SK-N-SH (cell line): ENCODE measurements at places on chromosomes 6 and 20.

GRCh38 chr20:12717061-12717460 lies 291.7 kb upstream of the SPTLC3 start:
- DNase-seq: no peak

DNA sequence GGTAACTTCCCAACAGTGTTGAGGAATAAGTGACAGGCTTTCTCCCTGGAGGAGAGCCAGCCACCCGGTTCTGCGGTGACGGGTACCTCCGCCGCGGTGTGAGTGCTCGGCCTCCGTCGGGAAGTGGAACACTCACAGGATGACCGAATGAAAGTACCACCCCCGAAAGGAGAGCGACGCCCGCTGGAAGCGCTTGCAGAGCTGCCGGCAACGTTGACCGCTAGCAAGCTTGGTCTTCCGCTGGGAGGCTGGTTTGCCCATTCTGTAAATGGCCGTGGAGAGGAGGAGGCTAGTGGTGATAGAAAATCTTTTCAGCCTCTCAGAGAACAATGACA lies 614 bp upstream of the TMEM242 start:
- DNase-seq: peak; percentile 78

DNA sequence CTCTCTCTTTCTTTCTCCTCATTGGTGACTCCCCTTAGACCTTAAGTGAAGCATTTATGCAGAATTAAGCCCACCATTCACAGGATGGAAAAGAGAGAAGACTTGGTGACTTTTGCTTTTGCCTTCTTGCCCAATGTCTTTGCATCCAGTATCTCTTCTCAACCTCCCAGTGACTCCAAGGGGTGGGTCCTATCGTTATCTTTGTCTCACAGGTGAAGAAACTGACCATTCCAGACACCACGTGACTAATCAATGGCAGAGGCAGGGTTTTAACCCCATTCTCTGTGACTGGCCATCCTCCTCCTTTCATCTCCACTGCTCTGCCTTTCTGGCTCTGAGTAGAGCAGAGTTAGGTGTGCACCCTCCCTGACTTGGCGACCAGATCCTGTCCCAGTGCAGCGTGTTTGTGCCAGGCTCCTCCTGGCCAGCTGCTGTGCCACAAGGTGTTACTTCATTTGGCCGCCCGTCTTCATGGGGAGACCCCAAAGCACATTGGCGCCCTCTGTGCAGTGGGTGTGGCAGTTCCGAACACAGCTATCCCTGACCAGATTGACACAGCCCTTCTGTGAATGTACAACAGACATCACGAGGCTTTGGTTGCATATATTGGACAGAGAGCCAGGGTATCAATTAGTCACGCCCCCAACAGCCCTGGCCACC lies 501.3 kb downstream of the CD83 start:
- DNase-seq: no peak

DNA sequence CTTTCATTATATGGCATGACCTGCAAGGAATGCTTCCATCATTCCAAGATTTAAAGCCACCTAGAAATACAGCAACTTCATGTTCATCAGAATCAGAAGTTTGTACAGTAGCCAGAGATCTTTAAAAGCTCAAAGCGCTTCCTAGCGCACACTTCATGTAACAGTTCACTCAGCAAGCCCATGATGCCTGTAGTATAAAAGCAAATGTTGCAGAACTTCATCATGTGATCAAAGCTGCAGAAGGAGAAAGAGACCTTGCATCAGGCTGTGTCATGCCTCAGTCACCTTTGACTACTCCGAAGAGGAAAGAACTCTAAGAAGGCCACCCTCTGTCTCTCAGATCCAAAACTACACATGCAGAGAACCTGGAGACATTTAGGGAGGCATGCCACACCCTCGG lies 78.5 kb downstream of the AGPAT4 start:
- no peak for DNase-seq

GRCh38 chr6:42440778-42441696 lies 10.7 kb downstream of the TRERF1 start:
- DNase-seq: no peak

DNA sequence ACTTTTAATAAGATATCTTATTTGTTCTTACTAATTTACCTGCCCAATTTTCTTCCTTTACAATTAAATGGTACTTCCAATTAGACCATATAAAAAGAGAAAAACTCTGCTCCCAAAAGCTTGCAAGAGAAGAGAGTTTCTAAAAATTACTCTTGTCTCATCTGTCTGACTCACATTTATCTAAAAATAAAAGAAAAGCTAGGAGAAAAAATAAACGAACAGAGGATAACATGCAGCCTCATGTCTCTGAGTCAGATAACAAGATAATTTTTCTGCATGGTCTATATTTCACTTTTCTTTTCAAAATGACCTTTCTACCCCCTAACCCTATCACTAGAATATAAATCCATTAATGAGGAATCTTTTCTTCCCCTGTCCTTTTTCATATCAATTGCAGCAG lies 127.2 kb upstream of the TCF21 start:
- no peak for DNase-seq

DNA sequence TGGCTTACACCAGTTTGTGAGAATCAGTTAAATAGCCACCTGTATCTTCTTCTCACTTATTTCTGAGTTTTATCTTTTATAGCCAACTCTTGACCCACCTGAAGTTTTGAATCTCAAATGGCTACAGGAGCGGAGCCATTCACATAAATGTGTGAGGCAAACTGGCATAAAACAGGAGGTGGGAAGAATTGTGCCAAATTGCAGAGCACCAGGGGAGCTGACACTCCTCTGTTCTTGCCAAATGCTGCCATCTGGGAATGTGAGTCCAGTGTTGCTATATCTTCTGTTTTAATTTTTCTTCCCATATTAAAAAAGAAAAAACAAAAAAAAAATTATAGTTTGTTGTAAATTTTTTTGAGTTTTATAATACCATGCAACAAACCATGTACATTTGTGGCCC lies 17.0 kb upstream of the RNF146 start:
- no peak for DNase-seq

DNA sequence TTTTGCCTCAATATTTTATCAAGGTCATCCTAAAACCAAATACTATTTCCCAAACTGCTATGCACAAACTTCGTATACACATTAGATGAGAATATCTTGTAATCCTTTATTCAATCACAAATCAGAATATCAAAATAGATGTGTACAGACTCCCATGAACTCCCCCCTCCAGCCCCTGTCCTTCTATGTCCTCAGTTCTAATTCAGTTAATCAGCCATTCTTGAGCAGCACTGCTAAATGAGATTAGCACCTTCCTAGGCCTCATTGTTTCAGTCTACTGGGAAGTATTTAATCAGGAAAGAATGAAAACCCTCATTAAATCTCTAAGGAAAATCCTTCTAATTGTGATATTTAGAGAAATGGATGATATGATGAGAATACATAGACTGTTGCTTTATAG lies 36.6 kb downstream of the RCAN2 start:
- no peak for DNase-seq

DNA sequence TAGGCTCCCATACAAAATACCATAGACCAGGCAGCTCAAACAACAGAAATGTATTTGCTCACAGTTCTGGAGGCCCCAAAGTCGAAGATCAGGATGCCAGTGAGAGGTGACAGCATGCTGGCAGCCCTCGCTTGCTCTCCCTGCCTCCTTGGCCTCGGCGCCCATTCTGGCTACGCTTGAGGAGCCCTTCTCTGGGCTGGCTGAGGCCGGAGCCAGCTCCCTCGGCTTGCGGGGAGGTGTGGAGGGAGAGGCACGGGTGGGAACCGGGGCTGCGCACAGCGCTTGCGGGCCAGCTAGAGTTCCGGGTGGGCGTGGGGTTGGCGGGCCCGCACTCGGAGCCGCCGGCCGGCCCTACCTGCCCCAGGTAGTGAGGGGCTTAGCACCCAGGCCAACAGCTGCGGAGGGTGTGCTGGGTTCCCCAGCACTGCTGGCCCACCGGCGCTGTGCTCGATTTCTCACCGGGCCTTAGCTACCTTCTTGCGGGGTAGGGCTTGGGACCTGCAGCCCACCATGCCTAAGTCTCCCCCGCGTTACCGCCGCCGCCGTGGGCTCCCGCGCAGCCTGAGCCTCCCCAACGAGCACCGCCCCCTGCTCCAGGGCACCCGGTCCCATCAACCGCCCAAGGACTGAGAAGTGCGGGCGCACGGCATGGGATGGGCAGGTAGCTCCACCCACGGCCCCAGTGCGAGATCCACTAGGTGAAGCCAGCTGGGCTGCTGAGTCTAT lies 32.6 kb upstream of the SERPINB9 start:
- no peak for DNase-seq

DNA sequence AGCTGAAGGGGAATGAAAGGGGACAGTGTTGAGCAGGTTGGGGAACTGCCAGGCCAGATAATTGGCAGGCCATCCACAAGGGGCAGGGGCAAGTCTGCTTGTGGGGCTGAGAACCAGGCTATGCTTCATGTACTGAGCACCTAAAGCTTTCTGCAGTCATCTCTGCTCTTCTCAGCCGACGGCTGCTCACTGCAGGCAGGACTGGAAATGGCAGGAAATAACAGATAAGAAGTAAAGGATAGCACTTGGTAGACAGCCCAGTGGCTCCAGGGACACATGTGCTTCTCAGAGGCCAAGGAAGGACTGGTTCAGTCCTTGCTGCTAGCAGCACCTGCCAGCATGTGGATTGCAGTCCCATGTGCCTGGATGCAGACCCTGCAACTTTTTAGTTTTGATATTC lies 89.8 kb downstream of the CD164 start:
- DNase-seq: no peak

DNA sequence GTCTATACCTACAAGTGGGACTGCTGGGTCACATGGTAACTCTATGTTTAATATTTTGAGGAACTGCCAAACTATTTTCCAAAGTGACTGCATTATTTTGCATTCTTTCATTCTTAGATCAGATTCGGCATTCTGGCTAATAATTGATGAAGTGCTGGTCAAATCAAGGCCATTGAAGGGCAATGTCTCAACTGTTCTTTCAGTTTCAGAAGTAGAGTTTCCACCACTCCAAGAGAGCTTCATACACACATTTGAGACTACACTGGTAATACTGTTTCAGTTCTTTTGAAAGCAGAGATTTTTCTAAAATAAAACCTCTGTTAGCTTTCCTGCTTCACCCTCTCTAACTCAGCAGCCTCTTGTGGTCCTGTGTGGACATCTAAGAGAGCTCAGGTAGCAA lies 154.5 kb downstream of the CFAP61 start:
- DNase-seq: no peak

DNA sequence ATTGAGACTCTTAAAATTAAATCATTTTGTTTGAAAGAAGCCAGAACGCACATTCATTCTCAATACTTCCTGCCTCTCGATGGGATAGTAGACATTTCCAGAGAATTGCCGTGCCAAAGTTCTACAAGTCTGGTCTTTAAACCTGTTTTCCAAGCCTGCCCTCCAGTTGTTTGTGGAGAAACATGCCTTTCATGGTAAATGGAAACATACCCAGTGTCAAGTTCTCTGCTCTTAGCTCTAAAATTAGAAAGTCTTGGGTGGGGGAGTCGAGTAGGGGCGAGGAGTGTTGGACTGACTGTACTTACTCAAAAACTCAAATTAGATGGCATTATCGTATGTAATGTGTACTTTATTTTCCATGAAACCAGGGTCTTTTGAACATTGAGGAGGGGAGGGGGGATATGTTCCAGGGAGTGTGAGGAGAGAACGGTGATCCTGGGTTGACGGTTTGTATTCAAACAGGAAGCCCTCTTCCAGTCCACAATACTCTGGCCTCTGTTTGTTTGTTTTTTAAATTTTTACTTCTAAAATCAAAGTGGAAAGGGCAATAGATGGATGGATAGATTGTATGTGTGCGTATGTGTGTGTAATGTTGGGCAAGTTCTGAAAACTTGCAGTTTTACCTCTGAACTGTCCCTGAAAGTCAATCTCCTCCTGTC lies 106.8 kb upstream of the ARMC2 start:
- DNase-seq: no peak

- no peak for DNase-seq
Observed at GRCh38 chr6:128482642-128483041, 37.8 kb downstream of the PTPRK start.

DNA sequence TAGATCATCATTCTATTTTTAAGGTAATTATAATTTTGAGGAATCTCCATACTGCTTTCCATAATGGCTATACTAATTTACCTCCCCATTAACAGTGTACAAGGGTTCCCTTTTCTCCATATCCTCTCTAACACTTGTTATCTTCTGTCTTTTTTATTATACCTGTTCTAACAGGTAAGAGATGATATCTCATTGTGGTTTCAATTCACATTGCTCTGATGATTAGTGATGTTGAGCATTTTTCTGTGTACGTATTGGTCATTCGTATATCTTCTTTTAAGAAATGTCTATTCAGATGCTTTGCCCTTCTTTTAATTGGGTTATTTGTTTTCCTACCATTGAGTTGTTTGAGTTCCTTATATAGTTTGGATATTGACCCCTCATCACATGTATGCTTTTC lies 81.6 kb upstream of the SCAF8 start:
- no peak for DNase-seq

GRCh38 chr6:74510878-74511277 lies 695.0 kb downstream of the COL12A1 start:
- DNase-seq: no peak

GRCh38 chr20:469746-470490 lies 7.6 kb upstream of the TBC1D20 start:
- DNase-seq: no peak

- no peak for DNase-seq
Observed at GRCh38 chr6:137033828-137034227, 10.9 kb downstream of the IL20RA start.

DNA sequence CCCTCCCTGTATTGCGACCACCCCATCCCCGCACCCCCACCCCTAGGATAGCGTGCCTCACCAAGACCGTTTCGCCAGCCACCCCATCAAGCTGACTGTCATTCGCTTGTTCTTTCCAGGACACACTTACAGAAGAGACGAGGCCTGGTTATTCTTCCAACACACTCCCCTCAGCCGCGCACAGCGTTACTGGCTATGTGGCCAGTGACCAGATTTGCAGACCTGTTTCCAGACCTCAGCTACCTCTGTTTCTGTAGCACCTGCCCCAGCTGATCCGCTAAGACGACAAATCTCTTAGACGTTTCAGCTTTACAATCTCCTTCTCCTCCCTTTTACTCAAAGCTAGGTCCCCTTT lies 26.1 kb downstream of the HLA-F start:
- DNase-seq: peak; percentile 10
